Activated T-cell treated with anti-CD3 and anti-CD28 coated beads, Interleukin-2, amount 50 U/mL, for 72 hours (primary cell): ENCODE measurements at places on chromosomes 11 and 22.

GRCh38 chr22:40976866-40977700 lies 25.9 kb downstream of the RBX1 start:
- no peak for DNase-seq

DNA sequence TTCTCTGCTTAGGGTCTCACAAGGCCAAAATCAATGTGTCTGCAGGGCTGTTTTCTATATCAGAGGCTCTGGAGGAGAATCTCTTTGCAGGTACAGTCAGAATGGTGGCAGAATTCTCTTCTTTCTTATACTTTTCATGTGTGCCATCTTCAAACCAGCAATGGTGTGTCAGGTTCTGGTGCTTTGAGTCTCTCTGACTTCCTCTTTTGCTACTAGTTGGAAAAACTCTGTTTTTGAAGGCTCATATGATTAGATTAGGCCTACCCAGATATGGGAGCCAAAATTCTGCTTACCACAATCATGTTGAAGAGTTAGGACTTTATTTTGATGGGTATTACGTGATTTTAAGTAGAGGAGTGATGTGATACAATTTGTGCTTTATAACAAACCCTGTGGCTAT lies 18.8 kb upstream of the TECTA start:
- no peak for DNase-seq

GRCh38 chr11:36775756-36776155 lies 177.7 kb upstream of the RAG2 start:
- no peak for DNase-seq

GRCh38 chr11:122293296-122294023 lies 177.4 kb upstream of the BLID start:
- no peak for DNase-seq

DNA sequence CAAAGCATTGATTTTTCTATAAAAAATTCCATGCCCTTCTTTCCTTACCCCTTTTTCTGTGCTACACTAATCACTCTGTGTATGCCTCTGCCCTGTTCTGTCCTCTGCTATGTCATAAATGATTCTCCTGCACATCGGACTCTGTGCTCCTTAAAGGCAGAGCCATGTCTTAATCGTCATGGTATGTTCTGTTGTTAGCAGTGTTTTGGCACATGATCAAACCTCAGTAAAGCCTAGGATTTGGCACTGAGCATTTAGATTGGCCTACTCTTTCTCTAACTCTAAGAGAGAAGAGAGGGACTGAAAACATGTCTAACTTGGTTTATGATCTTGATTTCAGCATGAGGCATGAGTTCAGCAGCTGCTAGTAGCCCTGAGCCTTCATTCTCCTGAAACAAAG lies 266.9 kb downstream of the AASDHPPT start:
- no peak for DNase-seq

GRCh38 chr11:102599642-102600261 lies 25.4 kb downstream of the MMP20 start:
- peak; percentile 30 for DNase-seq
